Activated CD8-positive, alpha-beta T cell treated with anti-CD3 and anti-CD28 coated beads, Interleukin-2, amount 10 ng/mL, durations not matched to agents 7 days and 5 days (primary cell): ENCODE measurements at places on chromosomes 7 and 10. TPM values are rescaled to one million over a fixed set of nuclear protein-coding genes. Genes with fewer than 3 reads are reported as not detected.

SPOCK2 gene
- 268 TPM for total RNA-seq

LLCFC1 gene
- total RNA-seq, result not detected

HERPUD2 gene
- total RNA-seq, result 31.3 TPM

NPFFR1 gene
- not detected for total RNA-seq

PTPRE gene
- 21.4 TPM for total RNA-seq

ABLIM1 gene
- 62.3 TPM for total RNA-seq

SLC26A4 gene
- total RNA-seq, result 1.1 TPM

ADARB2 gene
- total RNA-seq, result 0.63 TPM
